ENCODE measurements at places on chromosomes 12 and 14.

- no peaks in the 10 kb centered on the region for H3K36me3 ChIP-seq
- H3K27ac ChIP-seq = no peak overlapping the region
- no peaks in the 10 kb centered on the region for H3K27me3 ChIP-seq
- peak; percentile 56 for DNase-seq
Measured at GRCh38 chr12:51371295-51371953, 19.8 kb downstream of the GALNT6 start.

- no peaks in the 10 kb centered on the region for H3K36me3 ChIP-seq
- no peak overlapping the region for H3K27ac ChIP-seq
- H3K4me3 ChIP-seq = no peak overlapping the region
- DNase-seq = no peak
Measured at GRCh38 chr14:70018230-70018629, 139.0 kb downstream of the SMOC1 start.

DNA sequence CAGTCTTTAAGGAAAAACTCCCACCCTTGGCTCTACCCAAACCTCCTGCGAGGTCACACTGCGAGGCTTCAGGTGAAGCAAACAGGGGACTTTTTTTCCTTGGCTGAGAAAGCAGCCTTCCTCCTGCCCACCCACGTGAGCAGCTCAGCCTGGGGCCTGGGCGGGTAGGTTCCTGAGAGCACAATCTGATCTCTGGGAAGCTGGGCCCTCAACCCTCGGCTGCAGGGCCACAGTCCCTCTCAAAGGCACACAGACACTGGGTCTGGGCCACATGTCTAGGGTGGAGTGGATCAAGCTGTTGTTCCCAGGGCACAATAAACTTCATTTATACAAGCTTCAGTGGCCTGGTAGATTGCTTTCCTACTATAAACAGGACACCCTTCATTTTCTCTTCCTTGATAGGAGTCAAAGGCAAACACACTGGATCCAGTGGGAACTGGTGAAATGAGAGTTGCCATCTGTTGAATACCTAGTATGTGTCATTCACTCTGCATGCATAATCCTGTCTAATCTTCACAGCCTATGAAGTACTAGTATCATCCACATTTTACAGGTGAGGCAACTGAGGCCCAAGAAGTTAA lies 41.3 kb upstream of the PNMA1 start:
- H3K4me1 ChIP-seq = peaks cover 66% of the 10 kb centered on the region
- H3K4me3 ChIP-seq = no peak overlapping the region
- no peaks in the 10 kb centered on the region for H3K27me3 ChIP-seq

- H3K4me3 ChIP-seq = peak overlapping the region; percentile 65
- peaks cover 24% of the 10 kb centered on the region for H3K36me3 ChIP-seq
- H3K27ac ChIP-seq = peak overlapping the region; percentile 42
- no peaks in the 10 kb centered on the region for H3K27me3 ChIP-seq
- no peak for DNase-seq
Measured at GRCh38 chr14:74713395-74713735, 421 bp downstream of the FCF1 start.

- H3K4me1 ChIP-seq = peaks cover 11% of the 10 kb centered on the region
- H3K27me3 ChIP-seq = no peaks in the 10 kb centered on the region
- no peak for DNase-seq
Measured at GRCh38 chr14:50006141-50006540, 110.2 kb downstream of the VCPKMT start.

DNA sequence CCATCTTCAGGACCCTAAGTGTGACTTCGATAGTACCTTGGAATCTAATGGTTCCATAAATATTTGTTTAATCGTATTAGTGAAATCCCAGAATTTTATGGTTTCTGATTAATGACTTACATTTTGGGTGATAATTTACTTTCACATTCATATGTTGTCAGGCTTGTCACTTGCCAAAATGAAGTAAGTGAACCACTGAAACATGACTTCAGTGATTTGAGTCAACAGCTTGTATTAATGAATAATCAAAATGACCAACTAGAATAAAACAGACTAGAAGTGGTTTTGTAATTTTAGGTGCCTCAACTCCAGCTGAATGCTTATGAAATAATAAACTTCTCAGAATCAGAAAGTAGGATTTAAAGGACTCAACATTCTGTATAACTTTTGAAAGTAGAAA lies 517.1 kb downstream of the PRKD1 start:
- DNase-seq = no peak
- H3K4me1 ChIP-seq = no peaks in the 10 kb centered on the region
- no peak overlapping the region for H3K27ac ChIP-seq
- H3K4me3 ChIP-seq = no peak overlapping the region
- no peaks in the 10 kb centered on the region for H3K27me3 ChIP-seq

DNA sequence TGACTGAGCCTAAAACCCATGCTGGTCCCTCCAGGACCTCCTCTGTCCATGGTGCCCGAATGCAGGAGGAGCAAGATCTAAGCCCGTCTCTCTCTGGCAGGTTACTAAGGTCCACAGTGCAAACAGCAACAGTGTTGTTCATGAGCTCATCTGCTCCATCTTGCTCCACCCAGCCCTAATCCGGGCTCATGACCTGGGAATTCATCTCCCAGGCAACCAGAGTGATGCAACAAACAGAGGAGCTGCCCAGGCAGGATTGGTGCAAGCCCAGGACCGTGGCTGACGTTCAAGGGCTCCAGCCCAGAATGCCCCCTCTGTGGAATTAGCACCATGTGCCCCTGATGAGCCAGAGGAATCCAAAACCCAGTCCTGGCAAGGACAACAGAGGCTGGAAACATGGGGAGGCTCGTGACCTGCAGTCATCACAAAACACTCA lies 29.9 kb downstream of the HSPB8 start:
- H3K4me3 ChIP-seq = no peak overlapping the region
- no peaks in the 10 kb centered on the region for H3K36me3 ChIP-seq
- H3K27me3 ChIP-seq = peaks cover 68% of the 10 kb centered on the region
- no peak for DNase-seq
- no peak overlapping the region for H3K27ac ChIP-seq
- no peaks in the 10 kb centered on the region for H3K4me1 ChIP-seq

DNA sequence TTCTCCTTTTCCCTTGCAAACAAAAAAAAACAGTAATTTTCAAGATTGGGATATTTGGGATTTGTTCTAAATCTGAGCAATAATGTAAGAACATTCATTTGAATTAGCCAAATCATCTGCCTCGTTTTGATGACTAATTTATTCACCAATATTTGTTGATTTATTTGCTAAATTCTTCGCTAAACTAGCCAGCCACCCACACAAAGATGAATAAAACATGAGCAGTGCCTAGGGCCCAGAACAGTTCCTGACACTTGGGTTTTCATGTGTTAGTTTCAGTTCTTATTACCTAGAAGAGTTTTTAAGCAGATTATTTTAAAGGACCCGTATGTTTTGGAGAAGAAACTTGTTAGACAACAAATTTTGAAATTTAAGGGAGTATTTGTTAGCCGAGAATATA lies 1.4 kb downstream of the ETNK1 start:
- peaks cover under 1% of the 10 kb centered on the region for H3K36me3 ChIP-seq
- peak overlapping the region; percentile 73 for H3K4me3 ChIP-seq
- H3K27ac ChIP-seq = peak overlapping the region; percentile 96
- H3K4me1 ChIP-seq = peaks cover 14% of the 10 kb centered on the region
- H3K27me3 ChIP-seq = no peaks in the 10 kb centered on the region

GRCh38 chr12:68564166-68564565 lies 46.5 kb upstream of the RAP1B start:
- DNase-seq = no peak
- no peaks in the 10 kb centered on the region for H3K4me1 ChIP-seq
- no peak overlapping the region for H3K4me3 ChIP-seq
- H3K27ac ChIP-seq = no peak overlapping the region
- H3K36me3 ChIP-seq = no peaks in the 10 kb centered on the region

DNA sequence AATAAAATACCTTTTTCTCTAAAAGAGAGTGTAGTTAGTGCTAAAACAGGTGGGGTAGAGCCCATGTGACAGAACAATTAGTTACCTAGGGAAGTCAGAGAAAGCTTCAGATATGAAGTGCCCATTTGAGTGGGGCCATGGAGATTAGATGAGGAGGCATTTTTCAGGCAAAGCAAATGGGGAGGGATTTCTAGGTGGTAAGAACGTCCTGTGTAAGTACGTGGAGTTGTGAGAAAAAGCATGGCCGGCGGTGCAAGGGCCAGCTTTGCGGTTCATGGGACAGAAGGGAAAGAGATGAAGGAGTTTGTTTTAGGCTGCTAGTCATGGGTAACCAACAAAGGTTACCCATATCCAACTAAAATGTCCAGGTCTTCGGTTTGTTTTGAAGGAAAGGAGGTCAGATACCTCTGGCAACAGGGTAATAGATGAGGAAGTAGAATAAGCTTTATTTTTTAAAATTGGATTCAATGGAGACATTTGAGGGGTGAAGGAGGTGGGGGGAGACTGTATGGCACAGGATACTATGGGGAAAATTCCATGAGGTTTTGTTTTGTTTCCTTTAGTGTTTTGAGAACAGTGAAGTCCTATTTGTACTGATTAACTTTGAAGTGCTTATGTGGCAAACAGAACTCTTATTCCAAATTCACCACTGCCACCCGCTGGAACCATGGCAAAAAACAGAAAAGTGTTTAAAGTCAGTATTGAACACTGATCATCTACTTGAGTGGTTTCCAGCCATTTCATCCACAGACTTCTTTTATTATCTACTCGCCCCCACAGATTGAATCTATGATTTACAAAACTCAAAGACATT lies 10.0 kb upstream of the SNRPF start:
- H3K4me3 ChIP-seq = no peak overlapping the region
- H3K27me3 ChIP-seq = no peaks in the 10 kb centered on the region
- peak; percentile 76 for DNase-seq
- no peak overlapping the region for H3K27ac ChIP-seq
- peaks cover 9% of the 10 kb centered on the region for H3K4me1 ChIP-seq
- H3K36me3 ChIP-seq = no peaks in the 10 kb centered on the region

DNA sequence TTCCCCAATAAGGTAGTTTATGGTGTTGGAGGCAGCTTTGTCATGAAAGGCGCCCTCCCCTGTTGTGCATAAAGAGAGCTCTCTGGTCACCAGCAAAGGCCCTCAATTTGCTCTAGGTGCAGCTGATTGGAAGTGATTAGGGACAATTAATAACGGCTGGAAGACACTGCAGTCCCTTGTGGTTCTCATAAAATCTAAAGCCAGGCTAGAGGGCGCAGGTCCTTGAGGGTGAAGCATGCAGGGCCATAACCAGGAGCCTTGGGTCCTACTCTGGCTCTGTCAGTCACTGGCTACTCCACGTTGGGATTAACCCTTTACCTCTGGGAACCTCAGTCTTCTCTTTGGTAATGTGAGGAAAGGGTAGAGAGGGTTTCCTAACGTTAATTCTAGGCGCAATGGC lies 1.9 kb downstream of the DAAM1 start:
- H3K27me3 ChIP-seq = peaks cover 18% of the 10 kb centered on the region
- H3K27ac ChIP-seq = no peak overlapping the region
- no peaks in the 10 kb centered on the region for H3K36me3 ChIP-seq
- peak overlapping the region; percentile 87 for H3K4me3 ChIP-seq
- no peaks in the 10 kb centered on the region for H3K4me1 ChIP-seq

- DNase-seq = no peak
- peaks cover 12% of the 10 kb centered on the region for H3K4me1 ChIP-seq
- no peaks in the 10 kb centered on the region for H3K36me3 ChIP-seq
- H3K27ac ChIP-seq = no peak overlapping the region
- H3K27me3 ChIP-seq = no peaks in the 10 kb centered on the region
Measured at GRCh38 chr12:92971859-92972524, 42.9 kb upstream of the EEA1 start.

DNA sequence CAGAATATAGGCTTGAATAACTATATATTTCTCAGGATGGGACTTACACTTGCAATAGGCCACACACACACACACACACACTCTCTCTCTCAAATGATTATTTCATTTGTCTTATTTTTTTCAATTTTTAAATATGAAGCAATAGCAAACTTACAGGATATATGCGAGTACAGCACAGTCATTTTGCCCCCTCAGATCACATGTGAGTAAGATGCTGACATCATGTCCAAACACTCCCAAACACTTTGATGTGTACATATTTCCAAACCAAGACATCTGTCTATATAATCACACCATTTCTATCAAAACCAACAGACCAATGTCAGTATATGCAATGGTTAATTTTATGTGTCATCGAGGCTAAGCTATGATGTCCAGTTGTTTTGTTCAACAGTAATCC lies 1535.9 kb upstream of the FLRT2 start:
- H3K27me3 ChIP-seq = no peaks in the 10 kb centered on the region
- DNase-seq = no peak
- no peaks in the 10 kb centered on the region for H3K36me3 ChIP-seq

- H3K27me3 ChIP-seq = no peaks in the 10 kb centered on the region
- no peak for DNase-seq
- H3K27ac ChIP-seq = no peak overlapping the region
- H3K36me3 ChIP-seq = no peaks in the 10 kb centered on the region
Measured at GRCh38 chr12:129394177-129394825, 509.5 kb downstream of the TMEM132D start.

DNA sequence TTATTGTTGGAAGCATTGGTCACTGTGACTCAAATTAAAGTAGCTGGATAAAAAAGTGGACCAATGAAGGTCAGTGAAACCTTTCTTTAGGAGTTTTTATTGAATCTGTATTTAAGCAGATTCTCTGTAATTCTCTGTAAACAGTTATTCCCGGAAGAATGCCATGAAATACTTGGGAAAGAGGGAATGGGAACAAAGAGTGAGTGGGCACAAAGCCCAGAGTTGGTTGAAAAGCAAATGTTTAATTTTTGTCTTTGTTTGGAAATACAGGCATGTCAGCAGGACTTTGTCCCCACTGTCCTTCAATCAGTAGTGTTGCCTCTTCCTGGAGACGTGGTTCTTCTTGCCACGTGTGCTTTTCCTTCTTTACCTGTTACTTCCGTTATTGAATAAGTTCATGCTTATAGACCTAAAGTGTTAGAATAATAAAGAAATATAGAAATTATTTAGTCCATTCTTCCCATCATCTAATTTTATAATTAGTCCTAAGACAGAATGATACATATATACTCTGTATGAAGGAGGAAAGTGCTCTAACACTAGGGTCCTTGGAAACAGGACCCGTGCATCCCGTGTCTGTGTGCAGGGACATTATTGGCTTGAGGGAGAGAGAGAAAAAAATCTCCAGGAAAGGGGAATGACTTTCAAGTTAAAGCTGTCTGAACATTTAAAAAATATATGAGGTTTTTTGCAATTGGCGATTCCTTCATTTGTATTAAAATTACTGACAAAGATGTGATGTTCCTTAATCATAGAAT lies 2.0 kb upstream of the ANG start:
- no peaks in the 10 kb centered on the region for H3K36me3 ChIP-seq
- H3K27ac ChIP-seq = no peak overlapping the region
- no peak overlapping the region for H3K4me3 ChIP-seq
- H3K27me3 ChIP-seq = no peaks in the 10 kb centered on the region
- peaks cover 9% of the 10 kb centered on the region for H3K4me1 ChIP-seq

Measured in A673 (cell line).